ENCODE measurements at places on chromosomes 3 and 15.

DNA sequence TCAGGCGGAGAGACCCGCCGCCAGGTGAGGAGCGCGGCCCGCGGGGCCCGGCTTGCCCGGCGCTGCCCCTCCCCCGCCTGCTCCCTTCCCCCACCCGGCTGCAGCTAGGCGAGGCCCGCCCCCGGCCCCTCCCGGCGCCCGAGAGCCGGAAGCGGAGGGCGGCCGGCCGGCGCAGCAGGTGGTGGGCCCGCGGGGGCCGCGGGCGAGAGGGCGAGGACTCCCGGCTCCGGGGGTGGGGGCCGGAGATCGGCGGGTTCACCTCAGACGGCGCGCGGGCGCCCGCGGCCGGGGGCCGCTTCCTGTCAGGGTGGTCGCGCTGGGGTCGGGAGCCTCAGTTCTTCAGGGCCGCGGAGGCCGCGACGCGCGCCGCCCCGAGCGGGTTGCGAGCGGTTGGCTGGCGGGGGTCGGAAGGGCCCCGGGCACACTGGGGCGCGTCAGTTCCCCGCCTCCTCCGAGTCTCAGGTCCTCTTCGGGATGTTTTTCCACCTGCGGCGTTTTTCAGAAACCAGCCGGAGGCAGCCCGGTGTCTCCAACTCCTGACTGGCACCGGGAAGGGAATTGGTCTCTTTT is 395 bp downstream of the ZFAND6 start:
- DNase-seq, result no peak

- DNase-seq, result peak; percentile 25
Measured at GRCh38 chr15:73994912-73995622, 551 bp downstream of the PML start.

DNA sequence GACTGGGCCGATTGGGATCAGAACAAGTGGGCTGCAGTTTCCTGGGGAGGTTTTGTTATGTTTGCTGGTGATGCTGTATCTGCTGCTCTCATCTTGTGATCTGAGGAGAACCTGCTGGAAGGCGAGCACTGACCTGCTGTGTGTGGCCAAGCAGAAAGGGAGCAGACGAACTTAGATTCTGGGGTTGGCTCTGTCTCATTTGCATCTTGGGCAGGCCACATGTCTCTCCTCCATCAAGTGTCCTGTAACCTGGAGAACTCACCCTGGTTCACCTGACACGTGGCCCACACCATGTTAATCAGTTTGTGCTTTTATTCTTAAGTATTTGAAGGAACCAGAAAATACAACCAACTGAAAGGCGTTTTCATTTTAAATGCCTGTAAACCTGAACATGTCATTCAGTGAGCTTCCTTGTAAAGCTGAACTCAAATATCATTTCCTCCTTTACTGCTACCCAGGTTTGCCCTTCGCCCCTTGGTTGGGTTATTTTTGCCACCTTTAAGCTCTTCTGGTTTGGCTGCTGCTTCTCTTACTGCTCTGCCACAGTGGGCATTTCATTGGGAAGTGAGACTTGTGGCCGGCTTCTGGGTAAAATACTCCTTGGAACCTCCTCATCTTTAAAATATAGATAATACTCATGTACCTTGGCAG is 33.5 kb upstream of the TRAK1 start:
- no peak for DNase-seq

- DNase-seq, result no peak
Measured at GRCh38 chr15:38226608-38227266, 25.9 kb upstream of the SPRED1 start.

DNA sequence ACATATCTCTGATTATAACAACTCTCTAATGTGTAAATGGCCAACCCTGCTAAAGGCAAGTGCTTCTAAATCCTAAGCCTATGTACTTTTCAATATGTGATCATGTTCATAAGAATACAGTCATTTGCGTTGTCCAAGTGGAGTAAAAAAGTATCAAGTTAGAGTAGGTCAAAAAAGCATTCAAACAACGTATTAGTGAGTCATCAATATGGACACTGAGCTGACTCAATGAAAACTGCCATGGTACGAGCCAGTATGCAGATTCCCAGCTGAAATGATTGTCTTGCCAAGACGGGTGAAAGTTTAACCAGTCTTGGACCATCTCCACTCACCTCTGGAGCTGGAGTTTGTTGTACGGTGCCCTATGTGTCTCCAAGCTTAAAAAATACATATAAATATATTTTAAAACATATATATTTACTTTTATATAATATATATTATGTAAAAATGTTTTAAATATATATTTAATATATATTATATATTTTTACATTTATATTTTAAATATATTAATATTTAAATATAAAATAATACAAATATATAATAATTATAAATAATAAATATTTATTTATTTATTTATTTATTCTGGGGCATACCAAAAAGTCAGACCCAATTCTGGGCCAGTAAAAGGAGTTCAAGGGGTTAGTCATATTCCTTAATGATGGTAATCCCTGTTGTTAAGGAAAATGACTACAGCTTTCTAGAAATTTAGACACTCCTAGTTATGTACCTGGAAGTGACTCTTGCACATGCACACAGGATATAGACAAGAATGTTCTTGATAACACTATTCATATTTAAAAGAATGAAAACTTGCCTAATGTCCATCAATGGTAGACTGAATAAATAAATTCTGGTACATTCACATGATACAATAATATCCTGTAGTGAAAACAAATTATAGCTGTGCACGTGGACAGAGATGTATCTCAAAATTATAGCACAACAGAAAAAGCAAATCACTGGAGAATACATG is 27.2 kb downstream of the PLSCR4 start:
- DNase-seq, result no peak

DNA sequence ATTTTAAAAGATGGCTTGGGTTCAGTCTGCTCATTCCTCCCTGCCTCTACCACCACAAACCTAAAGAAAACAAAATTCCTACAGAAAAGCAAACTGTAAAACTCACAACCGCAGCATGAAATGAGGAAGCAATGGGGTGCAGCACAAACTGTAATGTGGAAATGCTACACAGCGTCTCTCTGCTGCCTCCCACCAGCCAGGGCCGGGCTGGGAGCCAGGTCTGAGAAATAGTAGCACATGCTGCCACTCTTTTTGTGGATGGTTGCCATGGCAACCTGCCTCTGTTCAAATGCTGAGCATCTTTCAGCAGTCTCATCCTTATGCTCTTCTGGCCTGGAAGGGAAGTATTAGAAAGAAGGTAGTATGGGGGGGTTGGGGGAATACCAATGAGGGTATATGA is 55.4 kb downstream of the EOMES start:
- DNase-seq, result no peak

DNA sequence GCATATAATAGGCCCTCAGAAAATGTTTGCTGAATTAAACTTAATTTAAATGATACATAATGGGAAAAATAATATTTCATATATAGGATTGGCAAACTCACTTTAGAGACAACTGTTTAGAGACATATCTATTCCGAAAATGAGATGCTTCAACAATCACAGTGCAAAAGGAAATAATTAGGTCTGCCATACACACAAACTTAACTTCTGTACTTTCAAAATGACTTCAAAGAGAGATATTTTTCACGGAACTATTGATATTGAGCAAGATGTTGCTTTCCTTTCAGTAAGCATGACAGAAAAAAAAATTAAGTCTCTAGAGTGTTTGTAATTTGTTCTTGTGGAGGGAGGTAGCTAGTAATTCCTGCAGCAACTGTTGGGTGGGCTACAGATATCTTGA is 769.5 kb downstream of the TUSC7 start:
- DNase-seq, result no peak

DNA sequence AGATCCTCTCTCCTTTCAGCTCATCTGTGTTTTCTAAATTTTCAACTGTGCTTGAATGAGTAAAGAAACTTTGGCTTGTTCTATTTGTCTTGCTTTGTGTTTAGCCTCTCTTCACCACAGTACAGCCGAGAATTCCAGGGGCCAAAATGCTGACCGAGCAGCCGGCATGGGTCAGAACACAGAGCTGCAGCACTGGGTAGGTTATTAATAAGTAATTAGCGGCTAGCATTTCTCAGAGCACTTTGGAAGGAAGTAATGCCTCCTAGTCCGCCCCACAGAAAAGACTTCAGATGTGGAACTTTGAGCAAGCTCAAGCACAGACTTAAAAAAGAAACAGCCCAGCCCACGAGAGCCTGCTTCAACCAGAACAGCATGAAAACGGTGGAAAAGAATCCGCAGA is 343.9 kb downstream of the ARRDC4 start:
- no peak for DNase-seq
